ENCODE measurements at places on chromosomes 3 and 15.
A peak's percentile ranks its signal among the peaks of the same experiment; 100 is the strongest.

DNA sequence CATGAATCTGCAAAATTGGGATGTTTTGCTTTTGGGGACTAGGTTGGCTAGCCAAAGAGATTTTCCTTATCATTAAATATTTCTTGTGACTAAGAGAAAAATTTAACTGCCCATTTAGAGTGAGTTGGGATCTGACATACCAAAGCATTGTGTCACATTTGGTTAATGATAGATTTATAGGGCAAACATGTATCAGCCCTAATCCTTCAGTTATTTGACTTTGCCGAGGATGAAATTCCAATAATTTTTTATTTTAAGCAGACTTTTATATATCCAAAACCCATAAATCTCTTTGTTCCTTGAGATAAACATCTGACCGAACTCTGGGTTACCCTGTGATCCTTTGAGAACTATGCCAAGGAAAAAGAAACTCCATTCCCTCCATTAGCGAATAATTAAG, 218.9 kb downstream of the CDIN1 start:
- DNase-seq: no peak
- no peak overlapping the region for H3K4me3 ChIP-seq
- H3K4me1 ChIP-seq: peaks cover 2% of the 10 kb centered on the region
- no peaks in the 10 kb centered on the region for H3K27me3 ChIP-seq
- H3K36me3 ChIP-seq: peaks cover 3% of the 10 kb centered on the region

GRCh38 chr15:95296643-95297042, 1033.9 kb upstream of the NR2F2 start:
- no peak overlapping the region for H3K4me3 ChIP-seq
- no peak for DNase-seq
- H3K27me3 ChIP-seq: no peaks in the 10 kb centered on the region
- no peaks in the 10 kb centered on the region for H3K36me3 ChIP-seq
- H3K4me1 ChIP-seq: peaks cover 3% of the 10 kb centered on the region

DNA sequence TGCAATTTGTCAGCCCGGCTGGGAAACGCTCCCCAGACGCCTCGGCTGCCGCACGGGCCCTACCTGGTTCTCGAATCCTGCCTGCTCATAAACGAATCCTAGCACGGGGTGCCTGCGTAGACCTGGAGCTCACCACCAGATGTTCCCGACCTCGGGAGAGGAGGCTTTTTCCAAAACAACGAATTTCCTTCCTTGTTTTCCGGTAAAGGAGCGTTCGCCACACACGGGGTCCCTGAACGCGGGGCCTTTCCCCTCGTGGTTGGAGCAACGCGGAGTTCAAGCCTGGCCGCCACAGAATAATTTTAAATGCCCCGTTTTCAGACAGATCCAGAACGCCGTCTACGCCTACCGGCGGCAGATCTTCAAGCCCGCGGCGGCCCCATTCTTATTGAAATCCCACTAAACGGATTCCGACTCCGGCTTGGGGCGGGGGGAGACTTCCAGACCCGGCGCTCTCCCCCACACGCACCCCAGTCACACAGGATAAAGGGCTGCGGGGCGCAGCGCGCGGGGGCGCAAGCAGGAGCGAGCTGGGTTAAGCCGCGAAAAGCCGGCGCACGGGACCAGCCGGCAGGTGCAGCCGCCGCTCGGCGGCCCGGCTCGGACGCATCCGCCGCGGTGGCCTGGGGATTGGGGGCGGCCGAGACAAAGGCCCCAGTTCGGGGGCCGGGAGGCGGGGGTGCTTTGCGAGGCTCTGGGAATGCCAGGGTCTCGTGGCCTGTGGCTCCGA, 895 bp downstream of the GATA2 start:
- peaks cover 26% of the 10 kb centered on the region for H3K4me1 ChIP-seq
- peaks cover 3% of the 10 kb centered on the region for H3K27me3 ChIP-seq
- peak overlapping the region; percentile 61 for H3K4me3 ChIP-seq
- peaks cover 16% of the 10 kb centered on the region for H3K36me3 ChIP-seq
- no peak for DNase-seq

DNA sequence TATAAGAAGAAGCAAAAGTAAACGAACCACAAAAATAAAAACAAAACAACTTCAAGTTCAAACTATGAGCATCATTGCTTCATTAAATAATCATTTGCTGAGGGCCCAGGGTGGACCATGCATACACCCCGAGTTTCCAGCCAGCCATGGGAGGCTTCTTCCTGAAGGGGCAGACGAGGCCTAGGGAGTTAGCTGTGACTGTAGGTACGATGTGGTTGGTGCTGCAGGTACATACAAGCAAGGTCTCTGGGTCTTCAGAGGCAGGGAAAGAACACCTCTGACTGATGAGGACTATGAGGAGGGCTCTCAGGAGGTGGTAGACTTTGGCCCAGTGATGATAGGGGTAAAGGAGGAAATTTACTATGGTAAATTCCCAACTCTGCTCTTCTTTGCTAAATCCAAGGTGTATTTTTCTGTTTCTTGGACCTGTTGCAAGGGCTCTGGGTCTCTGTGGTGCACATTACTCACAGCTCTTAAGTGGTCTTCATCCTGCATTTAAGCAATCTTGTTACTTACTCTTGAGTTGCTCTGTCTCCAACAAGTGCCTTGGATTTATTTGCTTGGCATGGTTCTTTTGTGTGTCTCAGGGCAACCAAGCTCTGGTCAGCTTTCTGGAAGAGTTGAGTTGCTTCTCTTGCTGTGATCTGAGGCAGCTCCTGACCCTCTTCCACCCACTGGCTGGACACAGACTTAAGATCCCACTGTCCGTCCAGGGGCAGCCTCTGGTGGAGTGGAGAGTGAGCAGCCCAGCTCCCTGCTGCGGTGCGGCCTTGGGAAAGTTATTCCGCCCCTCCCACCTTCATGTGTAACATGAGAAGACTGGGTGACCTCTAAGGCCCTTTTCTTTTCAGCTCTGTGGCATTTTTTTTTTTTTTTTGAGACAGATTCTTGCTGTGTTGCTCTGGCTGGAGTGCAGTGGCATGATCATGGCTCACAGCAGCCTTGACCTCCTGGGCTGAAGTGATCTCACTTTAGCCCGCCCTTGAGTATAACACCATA, 56.1 kb upstream of the KIF23 start:
- H3K4me3 ChIP-seq: no peak overlapping the region
- no peak for DNase-seq
- no peak overlapping the region for H3K27ac ChIP-seq
- peaks cover 7% of the 10 kb centered on the region for H3K4me1 ChIP-seq
- no peaks in the 10 kb centered on the region for H3K36me3 ChIP-seq

DNA sequence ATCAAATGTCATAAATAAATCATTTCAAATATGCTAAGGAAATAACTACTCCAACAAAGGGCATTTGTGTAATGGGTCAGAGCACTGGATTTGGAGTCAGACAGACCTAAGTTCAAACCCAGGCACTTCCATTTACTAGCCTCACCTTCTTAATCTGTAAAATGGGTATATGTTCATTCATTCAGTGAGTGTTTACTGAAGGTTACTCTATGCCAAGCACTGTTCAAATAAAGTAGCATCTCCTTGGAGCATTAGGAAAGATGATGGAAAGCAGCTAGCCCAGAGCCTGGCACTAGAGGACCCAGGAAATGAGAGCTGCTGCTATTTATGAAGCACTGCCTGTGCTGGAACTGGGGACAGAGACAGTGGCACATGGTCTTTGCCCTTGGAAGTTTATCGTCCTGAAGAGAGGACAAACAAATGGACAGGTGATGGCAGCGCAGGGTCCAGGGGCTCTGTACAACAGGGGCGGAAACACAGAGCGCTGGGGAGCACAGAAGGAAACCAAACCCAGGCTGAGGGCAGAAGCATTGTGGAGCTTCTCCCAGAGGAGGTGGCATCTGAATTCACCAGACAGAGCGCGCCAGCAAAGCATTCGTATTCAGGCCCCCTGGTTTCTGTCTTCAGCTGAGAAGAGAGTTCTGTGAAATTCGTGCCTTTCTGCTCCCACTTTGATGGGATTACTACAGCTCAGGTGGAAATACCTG, 19.0 kb downstream of the TM4SF4 start:
- no peak overlapping the region for H3K4me3 ChIP-seq
- no peaks in the 10 kb centered on the region for H3K36me3 ChIP-seq

- no peak overlapping the region for H3K4me3 ChIP-seq
- no peaks in the 10 kb centered on the region for H3K27me3 ChIP-seq
Observed at GRCh38 chr3:79871656-79872055, 103.9 kb upstream of the ROBO1 start.

GRCh38 chr15:78983146-78983918, 38.5 kb upstream of the CTSH start:
- H3K4me1 ChIP-seq: peaks cover 6% of the 10 kb centered on the region
- no peak overlapping the region for H3K4me3 ChIP-seq
- no peaks in the 10 kb centered on the region for H3K27me3 ChIP-seq
- H3K27ac ChIP-seq: no peak overlapping the region
- peak; percentile 2 for DNase-seq

- H3K36me3 ChIP-seq: no peaks in the 10 kb centered on the region
- H3K27ac ChIP-seq: no peak overlapping the region
- no peaks in the 10 kb centered on the region for H3K4me1 ChIP-seq
- no peak overlapping the region for H3K4me3 ChIP-seq
Observed at GRCh38 chr3:194505791-194506415, 19.1 kb upstream of the ATP13A3 start.

- peak overlapping the region; percentile 21 for H3K27ac ChIP-seq
- H3K4me1 ChIP-seq: peaks cover 23% of the 10 kb centered on the region
- H3K4me3 ChIP-seq: no peak overlapping the region
- no peaks in the 10 kb centered on the region for H3K27me3 ChIP-seq
Observed at GRCh38 chr3:72341920-72342319, 506.3 kb downstream of the SHQ1 start.

GRCh38 chr15:56249092-56249491, 5.4 kb upstream of the RFX7 start:
- H3K27me3 ChIP-seq: no peaks in the 10 kb centered on the region
- no peaks in the 10 kb centered on the region for H3K36me3 ChIP-seq
- no peaks in the 10 kb centered on the region for H3K4me1 ChIP-seq
- H3K4me3 ChIP-seq: no peak overlapping the region
- H3K27ac ChIP-seq: no peak overlapping the region
- no peak for DNase-seq

DNA sequence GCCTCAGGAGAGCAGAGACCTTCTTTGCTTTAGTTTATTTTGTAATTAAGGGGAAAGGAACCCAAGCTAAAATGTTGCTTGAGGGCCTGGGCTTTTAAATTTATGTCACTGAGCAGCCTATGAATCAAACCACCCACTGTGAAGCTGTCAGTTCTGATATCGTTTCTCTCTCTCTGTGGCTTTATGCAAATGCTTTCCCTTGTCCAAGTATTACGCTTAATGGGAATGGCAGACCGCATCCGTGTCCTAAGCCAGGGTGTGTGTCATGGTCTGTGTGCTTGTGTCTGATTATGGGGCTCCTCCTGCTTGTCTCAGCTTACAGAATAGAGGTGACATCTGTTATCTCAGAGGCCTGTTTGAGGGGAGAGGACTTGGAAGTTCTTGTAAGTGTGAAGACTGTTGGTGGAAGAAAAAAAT, 82.4 kb downstream of the EBLN2 start:
- no peaks in the 10 kb centered on the region for H3K4me1 ChIP-seq
- no peaks in the 10 kb centered on the region for H3K36me3 ChIP-seq
- no peak overlapping the region for H3K27ac ChIP-seq
- H3K27me3 ChIP-seq: no peaks in the 10 kb centered on the region

DNA sequence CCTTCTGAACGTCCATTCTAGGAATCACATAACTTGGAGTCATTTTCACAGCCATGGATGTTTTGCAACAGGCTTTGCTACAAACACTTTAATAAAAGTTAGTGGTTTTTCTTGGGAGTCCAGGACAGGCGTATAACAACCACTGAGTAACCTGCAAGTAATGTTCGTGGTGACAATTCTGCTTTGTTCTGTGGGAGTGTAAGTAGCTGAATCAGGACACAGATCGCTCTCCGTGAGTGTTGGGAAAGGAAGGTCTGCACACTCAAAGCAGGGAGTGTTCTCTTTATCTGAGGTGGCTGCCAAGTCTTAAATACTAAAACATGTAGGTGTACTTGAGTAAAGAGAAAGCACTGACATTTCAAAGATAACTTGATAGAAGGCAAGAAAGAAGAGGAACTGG, 7.9 kb upstream of the BNC1 start:
- peaks cover 12% of the 10 kb centered on the region for H3K4me1 ChIP-seq
- H3K27ac ChIP-seq: no peak overlapping the region
- no peaks in the 10 kb centered on the region for H3K36me3 ChIP-seq
- H3K4me3 ChIP-seq: no peak overlapping the region
- no peaks in the 10 kb centered on the region for H3K27me3 ChIP-seq

DNA sequence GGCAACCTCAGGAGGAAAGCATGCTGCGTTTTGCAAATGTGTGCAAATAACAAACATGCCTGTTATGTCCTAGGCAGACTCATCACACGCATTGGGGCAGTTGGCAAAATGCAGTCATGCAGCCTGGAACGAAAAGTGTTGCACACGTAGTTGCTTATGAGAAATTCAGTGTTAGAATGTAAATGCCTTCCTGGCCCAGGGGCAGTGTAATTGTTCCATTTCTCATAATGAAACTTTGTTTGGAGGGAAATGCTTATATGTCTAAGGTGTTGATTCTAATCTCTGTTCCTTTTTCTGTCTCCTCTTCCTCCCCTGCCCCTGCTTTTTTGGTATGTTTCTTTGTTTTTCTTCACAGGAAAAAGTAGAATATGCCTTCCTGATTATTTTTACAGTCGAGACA, 156.0 kb downstream of the CACNA1D start:
- peak; percentile 27 for DNase-seq
- no peaks in the 10 kb centered on the region for H3K27me3 ChIP-seq
- H3K4me3 ChIP-seq: no peak overlapping the region
- no peak overlapping the region for H3K27ac ChIP-seq
- no peaks in the 10 kb centered on the region for H3K36me3 ChIP-seq

DNA sequence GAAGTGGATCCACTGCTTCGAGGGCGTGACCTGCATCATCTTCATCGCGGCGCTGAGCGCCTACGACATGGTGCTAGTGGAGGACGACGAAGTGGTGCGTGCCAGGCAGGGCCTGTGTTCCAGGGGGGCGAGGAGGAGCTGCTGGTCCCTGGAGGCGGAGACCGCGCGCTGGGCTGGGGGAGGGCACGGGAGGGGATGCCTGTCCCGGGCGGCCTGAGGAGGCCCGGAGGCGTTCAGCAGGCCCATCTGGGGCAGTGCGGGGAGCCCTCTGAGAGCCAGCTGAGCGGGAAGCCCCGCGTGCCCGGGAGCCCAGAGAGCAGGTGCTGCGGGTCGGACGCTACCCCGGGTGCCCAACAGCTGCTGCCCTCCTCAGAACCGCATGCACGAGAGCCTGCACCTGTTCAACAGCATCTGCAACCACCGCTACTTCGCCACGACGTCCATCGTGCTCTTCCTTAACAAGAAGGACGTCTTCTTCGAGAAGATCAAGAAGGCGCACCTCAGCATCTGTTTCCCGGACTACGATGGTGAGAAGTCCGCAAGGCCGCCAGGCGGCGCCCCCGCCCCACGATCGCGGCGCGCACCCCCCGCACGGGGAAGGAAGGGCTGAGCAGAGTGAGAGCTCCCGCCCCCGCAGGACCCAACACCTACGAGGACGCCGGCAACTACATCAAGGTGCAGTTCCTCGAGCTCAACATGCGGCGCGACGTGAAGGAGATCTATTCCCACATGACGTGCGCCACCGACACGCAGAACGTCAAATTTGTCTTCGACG, 2.9 kb downstream of the GNAT1 start:
- peak; percentile 63 for DNase-seq
- no peaks in the 10 kb centered on the region for H3K27me3 ChIP-seq
- H3K4me1 ChIP-seq: no peaks in the 10 kb centered on the region
- H3K27ac ChIP-seq: no peak overlapping the region
- H3K36me3 ChIP-seq: no peaks in the 10 kb centered on the region
